Daoy (cell line): ENCODE measurements at places on chromosomes 6 and 20. TPM values are rescaled to one million over a fixed set of nuclear protein-coding genes. Genes with fewer than 3 reads are reported as not detected.
A peak's percentile ranks its signal among the peaks of the same experiment; 100 is the strongest.

GRCh38 chr6:119390247-119390793 lies 40.8 kb upstream of the MAN1A1 start:
- peak; percentile 7 for DNase-seq

DNA sequence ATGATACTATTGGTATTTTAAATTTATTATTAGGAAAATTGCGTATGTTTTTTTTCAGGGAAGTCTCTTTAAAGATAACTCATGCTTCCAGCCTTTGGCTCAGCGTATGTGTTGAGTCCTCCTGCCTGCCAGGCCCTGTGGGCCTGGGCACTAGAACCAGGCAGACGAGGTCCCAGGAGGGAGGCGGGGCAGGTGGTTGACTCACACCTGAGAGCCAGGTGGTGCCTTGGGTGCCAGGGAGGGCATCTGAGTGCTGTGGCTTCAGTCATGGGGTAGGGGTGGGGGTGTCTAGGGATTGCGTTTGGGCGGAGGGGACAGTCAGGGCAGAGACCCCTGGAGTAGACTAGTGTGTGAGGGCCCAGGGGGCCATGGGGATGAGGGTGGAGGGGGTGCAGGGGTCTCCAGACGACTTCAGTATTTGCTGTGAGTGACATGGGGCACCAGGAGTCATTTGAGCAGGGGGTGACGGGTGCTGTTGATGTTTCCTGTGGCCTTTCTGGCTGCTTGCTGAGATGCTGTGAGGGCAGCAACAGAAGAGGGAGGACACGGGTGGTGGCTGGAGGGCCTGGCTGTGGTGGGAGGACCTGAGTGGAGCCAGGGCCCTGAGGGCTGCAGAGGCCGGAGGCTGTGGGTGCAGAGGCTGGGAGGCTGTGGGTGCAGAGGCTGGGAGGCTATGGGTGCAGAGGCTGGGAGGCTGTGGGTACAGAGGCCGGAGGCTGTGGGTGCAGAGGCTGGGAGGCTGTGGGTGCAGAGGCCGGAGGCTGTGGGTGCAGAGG lies 14.8 kb upstream of the ADRM1 start:
- DNase-seq, result no peak

GRCh38 chr6:4374216-4374615 lies 238.8 kb upstream of the ECI2 start:
- DNase-seq, result no peak

GRCh38 chr6:170561555-170561954 lies 7.4 kb downstream of the TBP start:
- DNase-seq, result no peak

GRCh38 chr6:85506441-85507093 lies 56.7 kb downstream of the NT5E start:
- DNase-seq, result no peak

- no peak for DNase-seq
Measured at GRCh38 chr20:34052414-34052813, 58.7 kb downstream of the RALY start.

- no peak for DNase-seq
Measured at GRCh38 chr6:122740091-122740490, 39.4 kb upstream of the FABP7 start.

GRCh38 chr6:35173044-35173426 lies 31.9 kb upstream of the TCP11 start:
- no peak for DNase-seq

- no peak for DNase-seq
Measured at GRCh38 chr6:16305246-16305725, 66.9 kb downstream of the GMPR start.

- no peak for DNase-seq
Measured at GRCh38 chr20:23143986-23144690, 58.0 kb upstream of the CD93 start.

GRCh38 chr20:52965380-52965779 lies 6.8 kb upstream of the TSHZ2 start:
- DNase-seq, result no peak

GRCh38 chr20:6134592-6134991 lies 11.8 kb upstream of the FERMT1 start:
- no peak for DNase-seq

DNA sequence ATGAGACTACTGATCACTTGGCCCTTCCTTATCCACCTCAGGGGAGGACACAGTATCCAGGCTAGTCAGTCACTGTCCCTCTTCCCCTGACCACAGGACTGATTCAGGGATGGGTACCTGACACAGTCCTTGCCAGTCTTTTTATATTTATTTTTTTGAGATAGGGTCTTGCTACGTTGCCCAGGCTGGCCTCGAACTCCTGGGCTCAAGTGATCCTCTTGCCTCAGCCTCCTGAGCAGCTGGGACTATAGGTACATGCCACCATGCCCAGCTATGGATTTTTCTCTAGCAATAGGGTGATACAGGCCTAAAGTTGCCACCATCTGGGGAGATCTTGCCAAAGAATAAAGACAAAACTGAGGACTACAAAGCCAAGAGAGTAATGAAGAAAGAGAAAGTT lies 10.2 kb downstream of the TUBB2B start:
- DNase-seq, result no peak

- no peak for DNase-seq
Measured at GRCh38 chr6:140124498-140124897, 750.0 kb upstream of the CITED2 start.

DNA sequence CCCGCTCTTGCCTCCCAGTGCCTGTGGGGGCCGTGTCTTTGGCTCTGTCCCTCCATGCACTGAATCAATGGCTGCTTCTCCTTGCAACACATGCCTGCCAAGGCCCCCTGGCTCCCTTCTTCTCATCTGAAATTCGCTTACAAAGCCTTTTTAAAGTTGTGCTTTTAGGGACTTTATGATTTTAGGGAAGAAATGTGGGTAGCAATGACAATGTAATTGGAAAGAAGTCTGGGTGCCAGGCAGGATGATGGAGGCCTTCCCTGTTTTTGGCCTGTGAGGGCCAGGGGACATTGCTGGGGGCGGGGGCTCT lies 151.3 kb upstream of the RNF24 start:
- no peak for DNase-seq

DNA sequence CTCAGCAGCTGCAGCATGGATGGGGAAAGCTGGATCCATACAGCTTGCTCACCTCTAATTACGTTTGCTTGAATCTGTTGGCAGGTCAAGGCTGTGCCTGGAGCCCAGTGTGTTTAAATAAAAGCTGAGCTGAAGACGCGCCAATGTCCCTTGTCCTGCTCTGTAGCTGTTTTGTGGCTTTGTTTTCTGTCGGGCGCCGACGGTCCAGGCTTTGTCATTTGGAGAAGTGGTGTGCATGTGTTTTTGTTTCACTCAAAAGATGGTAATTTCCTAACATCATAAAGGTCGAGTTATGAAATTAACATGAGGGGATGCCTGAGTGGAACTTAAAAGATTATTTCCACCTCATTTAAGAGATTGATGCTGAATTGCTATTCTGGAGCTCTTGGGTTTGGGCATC lies 107.6 kb downstream of the SLC24A3 start:
- DNase-seq, result no peak

GRCh38 chr6:46734867-46735719 lies at the start of gene PLA2G7:
PLA2G7 (minus strand) TSS chr6:46735375; CDS start chr6:46722891, 12,484 bp downstream.
- DNase-seq, result peak; percentile 58

GRCh38 chr6:18501663-18502013 lies 114.5 kb downstream of the RNF144B start:
- DNase-seq, result peak; percentile 23

Gene LHFPL5
- total RNA-seq, result not detected in 2 replicates
